Activated CD4-positive, alpha-beta memory T cell treated with anti-CD3 and anti-CD28 coated beads, Interleukin-2, amount 10 ng/mL, durations not matched to agents 7 days and 5 days (primary cell): ENCODE measurements at places on chromosomes 5 and 9. TPM values are rescaled to one million over a fixed set of nuclear protein-coding genes. Genes with fewer than 3 reads are reported as not detected.

DNA sequence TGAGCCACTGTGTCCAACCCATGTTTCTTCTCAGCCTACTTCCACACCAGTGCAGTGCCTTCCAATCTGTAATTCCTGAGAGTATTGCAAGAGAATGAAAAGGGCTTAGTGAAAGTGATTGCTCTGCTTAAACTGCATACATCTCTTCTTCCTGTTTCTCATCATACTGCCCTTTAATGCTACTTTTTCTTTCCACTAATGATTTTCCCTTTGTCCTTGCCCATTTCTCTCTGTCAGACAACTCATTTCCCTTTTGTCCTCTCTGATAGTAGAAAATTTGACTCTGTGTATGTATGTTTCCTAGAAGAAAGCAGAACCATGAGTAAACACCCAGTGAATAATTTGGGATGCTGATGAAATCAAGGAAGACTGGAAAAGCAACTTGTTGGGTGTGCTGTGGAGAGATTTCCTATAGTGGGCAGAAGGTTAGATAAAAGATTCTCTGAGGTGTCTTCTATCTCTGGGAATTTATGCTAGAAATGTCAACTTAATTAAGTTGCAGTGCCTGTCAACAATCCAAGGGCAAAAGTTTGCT, 102.2 kb upstream of the CHD1 start:
- no peak for DNase-seq
- no peak overlapping the region for H3K27ac ChIP-seq
- no peak overlapping the region for H3K4me3 ChIP-seq
- no peaks in the 10 kb centered on the region for H3K27me3 ChIP-seq
- H3K4me1 ChIP-seq, result peaks cover 66% of the 10 kb centered on the region
- H3K36me3 ChIP-seq, result peaks cover 4% of the 10 kb centered on the region

GRCh38 chr9:129175825-129176633, 2.0 kb downstream of the IER5L start:
- peaks cover 26% of the 10 kb centered on the region for H3K27me3 ChIP-seq
- H3K4me1 ChIP-seq, result peaks cover 18% of the 10 kb centered on the region
- H3K36me3 ChIP-seq, result no peaks in the 10 kb centered on the region

DNA sequence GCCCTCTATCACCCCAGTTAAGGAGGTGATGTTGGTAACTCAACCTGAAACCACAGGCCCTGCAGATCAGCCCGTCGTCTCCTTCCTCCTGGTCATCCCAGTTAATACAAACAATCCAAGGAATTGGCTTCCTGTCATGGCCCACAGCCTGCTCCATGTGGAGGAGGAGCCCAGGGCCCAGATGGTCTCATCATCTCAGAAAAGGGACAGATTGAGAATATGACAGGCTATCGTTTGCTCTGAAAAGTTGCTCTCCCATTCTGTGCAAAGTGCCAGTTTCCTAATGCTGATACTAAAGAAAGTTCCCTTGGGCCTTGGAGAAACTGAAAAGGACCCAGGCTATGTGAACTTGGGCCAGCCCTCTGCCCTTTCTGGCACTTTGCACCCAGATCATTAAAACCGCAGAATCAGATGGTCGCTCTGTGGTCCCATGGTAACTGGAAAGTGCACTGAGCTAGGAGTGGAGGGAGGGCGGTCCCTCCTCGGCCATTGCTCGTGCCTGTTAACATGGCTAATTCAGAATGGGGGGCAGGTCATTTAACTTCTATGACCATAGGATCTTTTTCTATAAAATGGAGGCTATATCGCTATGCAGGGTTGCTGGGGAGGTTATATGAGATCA, 675 bp upstream of the SPAAR start:
- no peaks in the 10 kb centered on the region for H3K27me3 ChIP-seq
- DNase-seq, result no peak
- no peaks in the 10 kb centered on the region for H3K36me3 ChIP-seq
- H3K4me1 ChIP-seq, result peaks cover 43% of the 10 kb centered on the region
- no peak overlapping the region for H3K4me3 ChIP-seq

DNA sequence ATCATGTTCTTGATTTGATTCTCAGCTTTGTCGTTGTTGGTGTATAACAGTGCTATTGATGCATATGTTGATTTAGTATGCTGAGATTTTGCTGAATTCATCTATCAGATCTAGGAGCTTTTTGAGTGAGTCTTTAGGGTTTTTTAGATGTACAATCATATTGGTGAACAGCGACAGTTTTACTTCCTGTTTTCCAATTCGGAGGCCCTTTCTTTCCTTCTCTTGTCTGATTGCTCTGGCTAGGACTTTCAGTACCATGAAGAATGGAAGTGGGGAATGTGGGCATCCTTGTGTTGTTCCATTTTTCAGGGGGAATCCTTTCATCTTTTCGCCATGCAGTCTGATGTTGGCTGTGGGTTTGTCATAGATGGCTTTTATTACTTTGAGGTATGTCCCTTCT, 100.4 kb downstream of the SGCD start:
- no peak for DNase-seq
- H3K4me3 ChIP-seq, result no peak overlapping the region
- no peaks in the 10 kb centered on the region for H3K4me1 ChIP-seq
- no peaks in the 10 kb centered on the region for H3K36me3 ChIP-seq
- peaks cover 8% of the 10 kb centered on the region for H3K27me3 ChIP-seq
- H3K27ac ChIP-seq, result no peak overlapping the region

DNA sequence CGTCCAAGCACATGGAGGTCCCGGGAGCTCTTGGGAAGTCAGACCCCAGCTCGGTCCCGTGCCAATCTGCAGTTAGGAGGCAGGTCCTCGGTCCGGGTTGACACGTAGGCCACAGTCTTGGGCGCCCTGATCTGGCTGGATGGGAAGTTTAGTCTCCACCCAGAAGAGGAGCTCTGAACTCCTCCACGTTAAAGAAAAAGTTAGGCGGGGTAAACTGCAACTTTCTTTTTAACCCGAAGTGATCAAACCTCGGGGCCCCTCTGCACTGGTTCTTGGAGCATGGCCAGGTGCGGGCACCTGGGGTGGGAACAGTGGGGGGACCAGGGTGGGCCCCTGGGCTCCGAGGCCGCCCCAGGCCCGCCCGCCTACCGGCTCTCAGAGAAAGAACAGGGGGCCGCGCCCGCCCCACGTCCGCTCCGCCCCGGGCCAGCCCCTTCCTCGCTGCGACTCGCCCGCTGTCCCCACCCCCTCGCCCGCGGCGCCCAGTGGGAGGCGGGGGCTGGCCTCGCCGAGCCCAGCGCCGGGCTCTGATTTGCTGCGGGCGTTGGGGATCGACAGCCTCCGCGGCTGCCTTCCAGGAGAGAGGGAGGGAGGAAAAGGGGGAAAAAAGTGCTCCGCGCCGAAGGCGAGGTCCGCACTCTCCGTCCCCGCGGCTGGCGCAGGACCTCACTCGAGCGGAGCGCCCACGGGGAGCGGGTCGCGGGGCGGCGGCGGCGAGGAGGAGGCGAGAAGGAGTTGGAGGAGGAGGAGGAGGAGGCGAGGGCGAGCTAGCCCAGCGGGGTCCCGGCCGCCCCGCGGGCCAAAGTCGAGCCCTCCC, at the start of gene COL5A1:
Gene COL5A1, plus strand, starts transcription at position 631 of the 817 bp plus-strand sequence. CDS start 385 bp downstream, outside the sequence.
- no peaks in the 10 kb centered on the region for H3K4me1 ChIP-seq
- no peaks in the 10 kb centered on the region for H3K36me3 ChIP-seq
- peak; percentile 18 for DNase-seq
- H3K27me3 ChIP-seq, result peaks cover 21% of the 10 kb centered on the region

DNA sequence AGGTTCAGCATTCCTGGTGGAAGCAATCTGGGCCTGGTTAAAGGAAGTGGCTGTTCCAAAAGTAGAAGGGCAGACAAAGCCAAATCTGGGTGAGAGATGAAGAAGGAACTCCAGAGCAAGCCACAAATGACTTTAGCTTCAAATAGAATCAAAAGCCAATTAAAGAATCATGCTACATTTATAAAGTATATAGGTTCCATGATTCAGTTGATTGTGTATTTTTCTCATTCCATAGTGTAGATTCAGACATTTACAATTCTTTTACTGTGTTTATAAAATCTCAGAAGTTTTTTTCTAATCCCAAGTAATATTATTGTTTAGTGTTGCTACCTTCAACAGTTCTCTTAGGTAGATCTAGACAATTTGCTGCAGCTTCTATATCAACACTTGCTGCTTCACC, 262.0 kb downstream of the PLK2 start:
- no peak overlapping the region for H3K4me3 ChIP-seq
- no peaks in the 10 kb centered on the region for H3K27me3 ChIP-seq
- H3K36me3 ChIP-seq, result no peaks in the 10 kb centered on the region
- no peaks in the 10 kb centered on the region for H3K4me1 ChIP-seq
- no peak overlapping the region for H3K27ac ChIP-seq

The SEC16A gene
- 56.1 TPM for total RNA-seq

- H3K27ac ChIP-seq, result no peak overlapping the region
- no peaks in the 10 kb centered on the region for H3K36me3 ChIP-seq
- H3K4me1 ChIP-seq, result no peaks in the 10 kb centered on the region
- no peaks in the 10 kb centered on the region for H3K27me3 ChIP-seq
- no peak for DNase-seq
These were observed 1034.4 kb downstream of the CDH9 start for GRCh38 chr5:26003966-26004365.

The PTGES gene
- not detected for total RNA-seq

The BICD2 gene
- 27.0 TPM for total RNA-seq

GRCh38 chr5:140344683-140345423, 1.6 kb downstream of the HBEGF start:
- DNase-seq, result peak; percentile 28
- peaks cover 58% of the 10 kb centered on the region for H3K36me3 ChIP-seq
- H3K27me3 ChIP-seq, result no peaks in the 10 kb centered on the region
- peak overlapping the region; percentile 96 for H3K4me3 ChIP-seq
- H3K27ac ChIP-seq, result peak overlapping the region; percentile 94

DNA sequence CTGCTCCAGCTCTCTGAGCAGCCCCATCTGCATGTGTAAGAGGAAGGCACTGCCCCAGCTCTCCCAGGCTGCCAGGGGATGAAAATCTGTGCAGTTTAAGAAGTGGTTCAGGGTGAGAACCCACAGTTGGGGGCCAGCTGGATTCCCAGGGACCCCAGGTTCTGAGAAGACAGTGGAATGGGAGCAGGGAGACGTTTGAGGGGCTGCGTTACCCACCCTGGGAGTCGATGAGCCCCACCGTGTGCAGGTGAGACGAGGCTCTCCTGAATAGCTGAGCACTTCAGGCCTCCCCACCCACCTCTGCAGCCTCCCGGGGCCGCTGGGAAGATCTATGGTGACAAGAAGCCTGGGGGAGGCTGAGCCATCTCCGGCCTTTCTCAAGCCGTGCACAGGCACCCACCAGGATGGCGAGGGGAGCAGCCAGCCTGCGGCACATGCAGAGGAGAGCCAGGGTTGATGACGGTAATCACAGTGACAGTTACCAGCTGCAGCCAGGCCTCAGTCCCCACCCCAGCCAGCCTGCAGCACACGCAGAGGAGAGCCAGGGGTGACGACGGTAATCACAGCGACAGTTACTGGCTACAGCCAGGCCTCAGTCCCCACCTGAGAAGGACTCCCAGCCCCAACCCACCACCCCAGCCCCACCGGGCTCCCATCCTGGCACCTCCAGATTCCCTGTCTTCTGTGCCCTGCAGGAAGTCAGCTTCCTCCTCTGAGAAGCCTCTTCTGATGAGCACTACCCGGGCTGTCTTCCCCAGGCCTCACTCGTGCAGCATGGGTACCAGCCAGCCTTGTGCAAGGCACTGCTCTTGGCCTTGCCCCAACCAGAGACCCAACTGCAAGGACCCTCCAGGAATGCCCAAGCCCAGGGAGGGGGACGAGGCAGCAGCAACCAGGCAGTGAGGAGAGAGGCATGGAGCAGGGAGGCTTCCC, 150.8 kb upstream of the PPP1R26 start:
- no peak overlapping the region for H3K27ac ChIP-seq
- H3K4me1 ChIP-seq, result no peaks in the 10 kb centered on the region
- no peak for DNase-seq
- H3K4me3 ChIP-seq, result no peak overlapping the region
- H3K36me3 ChIP-seq, result no peaks in the 10 kb centered on the region
- peaks cover 2% of the 10 kb centered on the region for H3K27me3 ChIP-seq

DNA sequence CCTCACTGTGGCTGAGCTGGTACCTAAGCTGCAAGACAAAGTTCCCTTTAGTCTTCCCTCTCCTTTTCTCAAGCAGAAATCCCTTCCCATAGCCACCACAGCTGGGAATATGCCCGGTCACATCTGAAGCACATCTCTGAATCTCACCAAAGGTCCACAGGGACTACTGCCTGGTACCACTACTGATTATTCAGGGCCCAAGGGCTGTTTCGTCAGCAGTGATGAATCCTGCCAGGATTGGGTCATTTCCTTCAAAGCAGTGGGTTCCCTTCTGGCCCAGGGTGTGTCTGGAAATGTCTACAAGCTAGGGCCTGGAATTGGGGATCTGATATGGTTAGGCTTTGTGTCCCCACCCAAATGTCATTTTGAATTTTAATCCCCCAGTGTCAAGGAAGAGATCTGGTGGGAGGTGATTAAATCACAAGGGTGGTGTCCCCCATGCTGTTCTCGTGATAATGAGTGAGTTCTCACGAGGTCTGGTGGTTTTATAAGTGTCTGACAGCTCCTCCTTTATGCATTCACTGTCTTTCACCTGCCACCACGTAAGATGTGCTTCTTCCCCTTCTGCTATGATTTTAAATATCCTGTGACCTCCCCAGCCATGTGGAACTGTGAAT, 83.2 kb upstream of the FST start:
- H3K4me1 ChIP-seq, result no peaks in the 10 kb centered on the region
- no peaks in the 10 kb centered on the region for H3K36me3 ChIP-seq
- no peak for DNase-seq
- no peak overlapping the region for H3K27ac ChIP-seq

GRCh38 chr5:35898952-35899660, 39.3 kb downstream of the CAPSL start:
- no peak overlapping the region for H3K4me3 ChIP-seq
- H3K27ac ChIP-seq, result peak overlapping the region; percentile 61
- no peak for DNase-seq
- peaks cover 2% of the 10 kb centered on the region for H3K36me3 ChIP-seq
- H3K4me1 ChIP-seq, result peaks cover 60% of the 10 kb centered on the region
- no peaks in the 10 kb centered on the region for H3K27me3 ChIP-seq

DNA sequence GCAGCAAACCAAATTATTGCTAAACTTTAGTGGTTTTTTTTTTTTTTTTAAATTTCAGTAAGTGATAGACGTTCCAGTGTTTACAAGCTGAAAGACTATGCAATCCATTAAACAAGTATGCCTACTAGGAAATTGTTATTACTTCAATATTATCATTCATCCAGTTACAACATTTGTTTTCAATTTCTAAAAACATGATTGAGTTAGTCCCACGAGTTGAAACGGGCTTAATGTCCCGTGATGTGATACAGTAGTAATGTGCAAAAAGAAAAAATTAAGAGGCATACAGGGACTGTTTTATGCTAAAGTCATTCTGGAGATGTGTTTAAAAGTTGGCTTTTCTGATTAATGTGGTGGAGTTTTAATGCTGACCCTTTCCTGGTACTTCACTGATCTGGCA, 550.3 kb upstream of the DMAC1 start:
- H3K36me3 ChIP-seq, result no peaks in the 10 kb centered on the region
- H3K4me3 ChIP-seq, result no peak overlapping the region
- no peak overlapping the region for H3K27ac ChIP-seq

- DNase-seq, result no peak
- no peak overlapping the region for H3K27ac ChIP-seq
- H3K4me1 ChIP-seq, result no peaks in the 10 kb centered on the region
- no peaks in the 10 kb centered on the region for H3K36me3 ChIP-seq
- no peaks in the 10 kb centered on the region for H3K27me3 ChIP-seq
These were observed 616.0 kb upstream of the EDIL3 start for GRCh38 chr5:85000671-85001070.

GRCh38 chr9:19441730-19442129, 32.9 kb downstream of the ACER2 start:
- H3K27me3 ChIP-seq, result no peaks in the 10 kb centered on the region
- DNase-seq, result no peak
